ENCODE measurements at places on chromosomes 1 and 21.
A peak's percentile ranks its signal among the peaks of the same experiment; 100 is the strongest.

GRCh38 chr1:171743081-171743870, 1.4 kb upstream of the VAMP4 start:
- peak; percentile 40 for DNase-seq

GRCh38 chr1:198086051-198086745, 70.6 kb upstream of the NEK7 start:
- no peak for DNase-seq

DNA sequence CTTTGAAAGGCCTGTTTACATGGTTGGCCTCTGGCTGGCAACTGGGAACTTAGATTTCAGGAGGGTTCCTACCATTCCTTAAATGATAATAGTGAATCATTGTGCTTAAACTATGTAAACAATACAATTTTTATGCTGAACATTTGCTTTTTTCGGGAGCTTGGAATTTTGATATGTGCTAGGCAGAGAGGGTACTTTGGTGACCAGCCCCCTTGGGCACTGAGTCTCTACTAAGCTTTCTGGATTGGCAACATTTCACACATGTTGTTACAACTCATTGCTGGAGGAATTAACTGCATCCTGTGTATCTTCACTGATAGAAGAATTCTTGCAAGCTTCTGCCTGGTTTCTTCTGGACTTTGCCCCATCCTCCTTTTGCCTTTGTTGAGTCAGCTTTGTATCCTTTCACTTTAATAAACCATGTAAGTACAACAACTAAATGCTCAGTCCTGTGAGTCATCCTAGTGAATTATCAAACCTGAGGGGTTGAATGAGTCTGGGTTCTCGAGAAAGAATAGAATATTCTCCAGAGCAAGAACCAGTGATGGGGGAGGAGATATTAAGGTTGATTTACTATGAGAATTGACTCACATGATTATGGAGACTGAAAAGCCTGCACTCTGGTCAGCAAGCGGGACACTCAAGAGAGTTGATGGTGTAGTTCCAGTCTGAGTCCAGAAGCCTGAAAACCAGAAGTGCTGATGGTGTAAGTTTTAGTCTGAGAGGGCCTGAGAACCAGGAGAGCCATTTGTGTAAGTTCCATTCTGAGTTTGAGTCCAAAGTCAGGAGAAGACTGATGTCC, 3.1 kb upstream of the SLC16A4 start:
- DNase-seq: peak; percentile 97

- no peak for DNase-seq
These were observed 35.5 kb upstream of the ZNF362 start for GRCh38 chr1:33220676-33221384.

GRCh38 chr21:33402001-33402979, 923 bp upstream of the IFNGR2 start:
- DNase-seq: no peak

GRCh38 chr1:214568328-214568727, 16.9 kb upstream of the PTPN14 start:
- DNase-seq: no peak

GRCh38 chr1:10048601-10049000, 15.8 kb downstream of the UBE4B start:
- no peak for DNase-seq

GRCh38 chr1:100543640-100544039, 5.7 kb downstream of the GPR88 start:
- DNase-seq: no peak

DNA sequence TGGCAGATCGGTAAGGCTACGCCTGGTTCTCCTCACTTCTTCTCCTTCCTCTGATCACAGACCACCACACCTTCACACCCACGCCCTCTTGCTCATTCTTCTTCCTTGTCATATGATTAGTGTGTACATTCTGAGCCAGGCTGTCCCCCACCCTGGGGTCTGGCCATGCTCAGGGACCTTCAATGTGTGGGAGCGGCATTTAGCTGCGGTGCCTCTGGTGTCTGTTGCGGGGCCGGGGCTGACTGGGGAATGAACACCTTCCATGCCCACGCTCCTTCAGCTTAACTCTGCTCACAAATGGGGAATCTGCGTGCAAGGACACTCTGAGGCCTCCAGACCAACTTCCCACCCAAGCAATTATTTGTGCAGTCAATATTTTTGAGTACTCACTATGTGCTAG, 29.4 kb downstream of the QSOX1 start:
- no peak for DNase-seq

GRCh38 chr1:234584926-234585325, 25.1 kb downstream of the IRF2BP2 start:
- no peak for DNase-seq

GRCh38 chr21:42343556-42343955, 7.2 kb downstream of the TFF2 start:
- DNase-seq: no peak

GRCh38 chr1:30467101-30467500, 256.3 kb downstream of the MATN1 start:
- no peak for DNase-seq

GRCh38 chr21:35643176-35643575, 417.1 kb downstream of the SETD4 start:
- peak; percentile 31 for DNase-seq

- no peak for DNase-seq
These were observed 24.3 kb downstream of the CAMK1G start for GRCh38 chr1:209607795-209608178.

DNA sequence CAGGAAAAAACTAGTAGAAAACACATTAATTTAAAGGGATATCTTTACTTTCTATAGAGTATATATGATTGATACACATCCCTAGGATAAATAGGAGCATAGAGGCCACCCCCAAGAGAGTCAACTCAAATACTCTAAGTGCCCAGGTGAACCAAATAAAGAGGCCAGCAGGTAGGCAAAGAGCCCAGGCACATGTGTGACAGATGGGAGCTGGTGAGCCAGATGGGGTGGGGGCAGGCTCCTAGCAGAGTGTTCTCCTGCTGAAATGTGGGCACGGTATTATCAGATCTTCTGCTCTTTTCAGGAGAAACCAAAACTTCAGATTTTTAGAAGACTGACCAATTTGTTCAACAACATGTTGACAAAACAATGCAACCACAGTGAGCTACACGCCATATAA, 333.4 kb upstream of the PKN2 start:
- DNase-seq: no peak

GRCh38 chr1:5731110-5731423, 261.2 kb downstream of the NPHP4 start:
- no peak for DNase-seq
